ENCODE measurements at places on chromosomes 1 and 21.

DNA sequence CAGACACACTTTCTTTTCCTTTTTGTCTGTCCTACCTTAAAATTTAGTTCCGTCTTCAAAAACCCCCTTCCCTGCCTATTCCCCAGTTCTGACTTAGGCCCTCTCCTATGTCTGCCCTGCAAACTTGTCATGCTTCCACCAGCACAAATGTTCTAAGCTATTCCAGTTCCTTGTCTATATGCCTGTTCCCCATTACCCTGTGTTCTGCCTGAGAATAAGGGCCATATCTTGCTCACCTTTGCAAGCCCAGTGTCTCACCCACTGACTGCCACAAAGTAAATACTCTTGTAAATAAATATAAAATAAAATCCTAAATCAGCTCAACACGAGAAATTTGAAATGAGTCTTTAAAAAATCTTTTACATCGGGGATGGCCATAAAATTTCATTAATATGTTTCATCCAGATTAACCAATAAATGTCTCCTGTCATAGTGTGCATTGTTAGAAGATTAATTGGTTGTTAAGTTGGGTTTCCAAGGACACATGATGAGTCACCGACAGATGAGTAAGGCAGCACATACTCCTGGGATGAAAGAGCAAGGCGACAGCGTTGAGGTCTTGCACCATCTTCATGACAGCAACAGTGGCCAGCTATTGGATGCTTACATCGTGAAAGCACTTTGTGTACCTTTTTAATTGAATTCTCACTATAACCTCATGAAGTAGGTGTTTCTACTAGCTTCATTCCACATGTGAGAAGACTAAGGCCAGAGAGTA is 92.6 kb upstream of the NGF start:
- no peak for DNase-seq

DNA sequence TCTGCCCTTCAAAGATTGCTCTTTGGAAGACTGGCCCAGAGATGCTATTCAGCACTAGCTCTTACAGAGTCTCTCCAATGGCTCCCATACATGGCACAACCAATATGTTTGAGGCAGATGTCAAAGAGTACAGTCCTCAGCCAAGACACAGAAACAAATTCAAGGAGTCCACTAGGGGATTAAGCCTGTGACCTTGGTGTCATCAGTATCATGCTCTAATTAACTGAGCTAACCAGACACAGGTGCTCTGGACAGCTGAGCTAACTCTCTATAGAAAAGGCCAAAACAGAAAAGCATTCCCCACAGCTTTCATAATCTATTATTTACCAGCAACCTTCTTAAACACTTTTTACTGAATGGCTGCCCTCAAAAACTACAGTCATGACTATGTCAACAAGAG is 666.0 kb upstream of the PLXNA2 start:
- DNase-seq: no peak

- DNase-seq: no peak
Measured at GRCh38 chr1:183814121-183814681, 9.3 kb downstream of the RGL1 start.

DNA sequence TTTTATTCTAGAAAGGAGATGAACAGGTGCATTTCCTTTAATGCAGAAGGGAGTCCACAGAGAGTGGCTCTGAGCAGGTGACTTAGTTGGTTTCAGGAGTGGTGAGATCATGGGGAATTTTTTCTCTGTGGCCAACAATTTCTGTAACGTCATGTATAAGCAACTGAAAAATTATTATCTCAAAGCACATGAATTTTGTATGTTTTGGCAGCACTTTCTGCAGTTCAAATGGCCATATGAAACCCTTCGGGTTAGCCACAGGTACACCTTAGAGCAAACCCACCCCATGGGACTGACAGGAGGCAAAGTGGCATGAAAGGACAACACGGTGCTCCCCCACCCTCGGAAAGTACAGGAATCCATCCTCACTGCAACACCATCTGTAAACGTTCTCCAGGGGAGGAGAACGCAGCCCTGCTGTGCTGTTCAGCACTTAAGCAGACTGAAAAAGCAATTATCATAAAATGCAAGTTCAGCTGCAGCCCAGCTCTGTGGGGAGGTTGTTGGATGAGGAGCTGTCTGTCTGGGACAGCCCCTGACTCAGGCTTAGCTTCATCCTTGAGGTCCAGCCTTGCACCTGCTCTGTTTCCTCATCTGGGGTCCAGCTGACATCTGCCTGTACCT is 55.8 kb upstream of the CLDN14 start:
- no peak for DNase-seq

GRCh38 chr1:205321162-205321958 is at the start of gene NUAK2:
NUAK2 (minus strand) TSS chr1:205321745; CDS start chr1:205321628, 117 bp downstream.
- peak; percentile 79 for DNase-seq

DNA sequence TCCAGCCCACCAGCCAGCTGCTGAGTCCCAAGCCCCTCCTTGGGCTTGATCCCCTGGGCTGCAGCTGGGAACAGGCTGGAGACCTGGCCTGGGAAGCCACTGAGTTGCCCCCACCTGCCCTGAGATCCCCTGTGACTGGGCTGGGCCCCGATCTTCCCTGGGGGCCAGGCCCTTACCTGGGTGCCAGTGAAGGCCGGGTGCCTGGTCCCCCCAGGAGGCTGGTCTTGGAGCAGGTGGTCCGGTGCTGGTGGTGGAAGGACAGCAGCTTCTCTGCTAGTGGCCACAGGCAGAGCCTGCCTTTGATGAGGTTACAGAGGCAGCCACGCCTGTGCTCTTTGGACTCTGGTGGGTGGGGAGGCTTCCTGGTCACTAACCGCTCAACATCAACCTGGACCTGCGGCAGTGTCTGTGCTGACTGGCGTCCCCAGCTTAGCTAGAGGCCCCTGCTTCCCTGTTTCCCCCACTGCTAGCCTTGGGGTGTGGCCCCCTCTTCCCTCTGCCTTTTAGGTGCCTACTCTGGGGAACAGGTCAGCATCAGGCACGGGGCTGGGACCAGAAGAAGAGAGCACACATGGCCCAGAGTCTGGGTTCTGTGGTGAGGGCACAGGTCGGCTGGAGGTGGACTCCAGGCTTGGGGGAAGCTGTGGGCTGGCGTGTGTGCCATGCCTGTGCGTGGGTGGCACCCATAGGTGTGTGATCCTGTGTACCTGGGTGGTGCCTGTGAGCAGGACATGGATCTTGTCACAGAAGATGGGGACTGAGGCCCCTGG is at the start of gene EPS8L3:
Gene EPS8L3, minus strand, starts transcription at position 278 of the 770 bp plus-strand sequence. CDS start 2,174 bp downstream, outside the sequence.
- no peak for DNase-seq

- no peak for DNase-seq
Measured at GRCh38 chr1:157348538-157349480, 203.5 kb downstream of the FCRL5 start.

GRCh38 chr1:156508955-156509234 is 8.3 kb upstream of the MEF2D start:
- DNase-seq: no peak

- no peak for DNase-seq
Measured at GRCh38 chr1:220511179-220511578, 16.8 kb upstream of the MARK1 start.

- DNase-seq: no peak
Measured at GRCh38 chr1:81221564-81221963, 579.2 kb upstream of the ADGRL2 start.

GRCh38 chr1:13759072-13759471 is 59.1 kb downstream of the PRDM2 start:
- DNase-seq: no peak

- no peak for DNase-seq
Measured at GRCh38 chr21:25572861-25573310, 34.4 kb downstream of the MRPL39 start.

DNA sequence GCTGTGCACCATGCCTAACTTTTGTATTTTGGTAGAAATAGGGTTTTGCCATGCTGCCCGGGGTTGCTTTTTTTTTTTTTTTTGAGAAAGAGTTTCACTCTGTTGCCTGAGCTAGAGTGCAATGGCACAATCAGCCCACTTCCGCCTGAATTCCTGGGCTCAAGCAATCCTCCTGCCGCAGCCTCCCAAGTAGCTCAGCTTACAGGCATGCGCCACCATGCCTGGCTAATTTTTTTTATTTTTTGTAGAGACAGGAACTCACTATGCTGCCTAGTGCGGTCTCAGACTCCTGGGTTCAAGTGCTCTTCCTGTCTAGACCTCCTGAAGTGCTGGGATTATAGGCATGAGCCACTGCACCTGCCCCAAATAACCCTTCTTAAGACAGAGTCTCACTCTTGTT is 153.5 kb downstream of the SLC45A1 start:
- no peak for DNase-seq

DNA sequence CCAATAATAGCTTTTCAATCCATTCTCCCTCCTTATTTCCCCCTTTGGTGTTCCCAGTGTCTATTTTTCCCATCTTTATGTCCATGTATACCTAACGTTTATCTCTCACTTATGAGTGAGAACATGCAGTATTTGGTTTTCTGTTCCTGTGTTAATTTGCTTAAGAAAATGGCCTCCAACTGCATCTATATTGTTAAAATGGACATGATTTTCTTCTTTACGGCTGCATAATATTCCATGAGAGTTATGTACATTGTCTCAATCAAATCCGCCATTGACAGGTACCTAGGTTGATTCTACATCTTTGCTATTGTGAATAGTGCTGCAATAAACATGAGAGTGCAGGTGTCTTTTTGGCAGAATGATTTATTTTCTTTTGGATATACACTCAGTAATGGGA is 126.7 kb downstream of the CTH start:
- no peak for DNase-seq

DNA sequence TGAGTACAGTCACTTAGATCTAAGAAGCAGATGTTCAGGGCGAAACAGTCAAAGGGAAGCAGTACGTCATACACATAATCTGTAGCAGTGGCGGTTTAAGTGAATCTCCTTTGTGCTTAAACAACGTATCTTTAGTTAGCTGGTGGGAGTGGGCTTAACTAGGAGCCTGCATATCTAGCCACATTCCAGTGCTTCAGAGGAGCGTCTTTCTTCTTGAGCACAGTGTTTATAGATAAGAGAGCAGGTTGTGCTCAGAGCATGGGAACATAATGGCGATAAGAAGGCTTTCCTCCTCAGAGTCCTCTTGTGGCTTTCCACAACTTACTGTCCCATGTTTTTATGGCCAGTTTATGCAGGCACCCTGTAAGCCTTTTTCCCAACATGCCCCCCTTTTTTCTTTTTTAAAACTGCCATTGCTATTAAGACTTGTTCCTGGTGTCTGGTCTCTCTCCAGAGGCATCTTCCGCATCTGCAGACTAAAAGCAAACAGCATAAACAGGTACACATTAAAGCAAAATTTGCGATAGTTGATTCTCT is 3.2 kb downstream of the DAP3 start:
- no peak for DNase-seq

- DNase-seq: no peak
Measured at GRCh38 chr1:46136711-46137110, 4.3 kb upstream of the PIK3R3 start.

GRCh38 chr1:94543893-94544635 is 2.5 kb upstream of the F3 start:
- DNase-seq: no peak

GRCh38 chr1:92081031-92081430 is 886 bp downstream of the BTBD8 start:
- DNase-seq: no peak

- no peak for DNase-seq
Measured at GRCh38 chr21:44535963-44536362, 4.0 kb downstream of the KRTAP10-1 start.

- DNase-seq: peak; percentile 82
Measured at GRCh38 chr1:39183503-39184353, 20.8 kb upstream of the MACF1 start.

DNA sequence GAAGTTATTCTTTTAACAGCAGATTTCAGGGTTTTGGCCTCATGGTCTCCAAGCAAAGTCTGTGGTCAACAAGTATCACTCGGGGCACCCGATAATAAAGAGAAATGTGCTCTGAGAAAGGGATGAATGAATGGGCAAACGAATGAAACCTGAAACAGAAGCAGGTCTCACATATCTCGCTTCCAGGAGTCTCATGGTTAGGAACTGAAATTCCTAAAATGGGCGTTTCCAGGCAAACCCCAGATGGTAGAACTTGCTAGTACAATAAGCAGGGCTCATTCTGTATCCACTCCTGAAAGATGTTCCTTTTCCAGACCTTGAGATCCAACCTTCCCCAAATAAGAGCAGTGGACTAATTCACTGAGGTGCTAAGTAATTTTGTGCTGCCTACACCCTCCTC is 87.2 kb downstream of the LAMC2 start:
- no peak for DNase-seq

DNA sequence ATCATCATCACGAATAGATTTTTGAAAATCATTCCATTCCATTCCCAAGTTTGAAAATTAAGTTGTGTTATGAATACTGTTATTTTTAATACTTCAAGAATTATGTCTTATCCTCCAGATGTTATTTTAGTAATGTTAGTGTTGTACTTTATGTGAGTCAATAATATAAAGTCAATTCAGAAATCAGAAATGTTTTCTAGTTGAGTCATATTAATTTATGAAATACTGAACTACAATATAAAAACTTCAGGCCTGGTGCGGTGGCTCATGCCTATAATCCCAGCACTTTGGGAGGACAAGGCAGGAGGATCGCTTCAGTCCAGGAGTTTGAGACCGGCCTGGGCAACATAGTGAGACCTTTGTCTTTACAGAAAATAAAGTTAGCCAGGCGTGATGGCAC is 38.4 kb upstream of the GPR25 start:
- no peak for DNase-seq

GRCh38 chr1:59879996-59880505 is 46.5 kb downstream of the CYP2J2 start:
- DNase-seq: no peak

DNA sequence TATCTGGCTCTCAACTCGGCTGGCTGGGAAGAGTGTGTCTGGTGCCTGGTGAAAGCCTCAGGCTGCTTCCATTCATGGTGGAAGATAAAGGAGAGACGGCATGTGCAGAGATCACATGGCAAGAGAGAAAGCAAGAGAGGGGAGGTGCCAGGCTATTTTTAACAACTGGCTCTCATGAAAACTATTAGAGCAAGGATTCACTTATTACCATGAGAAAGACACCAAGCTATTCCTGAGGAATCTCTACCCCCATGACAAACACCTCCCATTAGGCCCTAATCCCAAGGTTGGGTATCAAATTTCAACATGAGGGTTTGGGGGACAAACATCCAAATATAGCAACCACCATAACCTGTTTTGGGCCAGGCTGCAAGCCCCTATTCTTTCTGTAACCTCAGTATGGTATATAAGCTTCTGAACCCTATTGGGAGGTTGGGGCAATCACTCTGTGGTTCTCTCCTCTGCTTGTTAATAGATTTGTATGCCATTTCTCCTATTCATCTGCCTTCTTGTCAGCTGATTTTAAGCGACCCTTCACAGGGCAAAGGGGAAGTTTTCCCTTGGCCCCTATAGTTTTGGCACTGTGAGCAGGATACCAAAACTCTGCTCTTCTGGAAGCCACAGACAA is 179.0 kb upstream of the TNR start:
- no peak for DNase-seq

GRCh38 chr1:173014160-173014559 is 36.6 kb downstream of the TNFSF18 start:
- DNase-seq: no peak

- DNase-seq: no peak
Measured at GRCh38 chr1:183346276-183346732, 71.9 kb downstream of the NMNAT2 start.

Data from activated gamma-delta T cell treated with Interleukin-2 at 50 U/mL for 16 hours (primary cell).